ENCODE measurements at places on chromosomes 7 and 10. TPM values are rescaled to one million over a fixed set of nuclear protein-coding genes. Genes with fewer than 3 reads are reported as not detected.

Gene INTS15
- total RNA-seq = 11.3 TPM

Gene LLCFC1
- not detected for total RNA-seq

Gene PDK4
- total RNA-seq = 0.41 TPM

Gene HPS1
- total RNA-seq = 31.1 TPM

DNA sequence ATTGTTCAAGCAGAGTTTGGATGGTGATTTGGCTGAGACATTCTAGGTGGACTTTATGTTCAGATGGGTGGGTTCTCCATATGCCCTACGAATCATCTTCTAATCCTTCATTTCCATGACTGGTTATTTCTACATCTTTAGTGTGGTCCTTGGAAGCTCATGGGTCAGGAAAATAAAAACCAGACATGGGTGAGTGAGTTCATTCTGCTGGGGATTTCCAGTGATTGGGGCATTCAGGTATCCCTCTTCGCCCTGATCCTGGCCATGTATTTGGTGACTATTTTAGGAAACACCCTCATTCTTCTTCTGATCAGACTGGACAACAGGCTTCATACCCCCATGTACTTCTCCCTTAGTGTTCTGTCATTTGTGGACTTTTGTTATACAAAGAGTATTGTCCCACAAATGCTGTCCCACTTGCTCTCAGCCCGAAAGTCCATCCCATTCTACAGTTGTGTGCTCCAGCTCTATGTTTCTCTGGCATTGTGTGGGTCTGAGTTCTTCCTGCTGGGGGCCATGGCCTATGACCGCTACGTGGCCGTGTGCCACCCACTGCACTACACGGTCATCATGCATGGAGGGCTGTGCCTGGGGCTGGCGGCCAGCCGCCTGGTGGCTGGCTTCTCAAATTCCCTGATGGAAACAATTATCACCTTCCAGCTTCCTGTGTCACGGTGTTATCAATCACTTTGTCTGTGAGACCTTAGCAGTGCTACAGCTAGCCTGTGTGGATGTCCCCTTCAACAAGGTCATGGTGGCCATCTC lies 19.2 kb upstream of the OR6B1 start:
- no peak for DNase-seq

GRCh38 chr7:41698114-41698513 lies 4.8 kb downstream of the INHBA start:
- no peak for DNase-seq

DNA sequence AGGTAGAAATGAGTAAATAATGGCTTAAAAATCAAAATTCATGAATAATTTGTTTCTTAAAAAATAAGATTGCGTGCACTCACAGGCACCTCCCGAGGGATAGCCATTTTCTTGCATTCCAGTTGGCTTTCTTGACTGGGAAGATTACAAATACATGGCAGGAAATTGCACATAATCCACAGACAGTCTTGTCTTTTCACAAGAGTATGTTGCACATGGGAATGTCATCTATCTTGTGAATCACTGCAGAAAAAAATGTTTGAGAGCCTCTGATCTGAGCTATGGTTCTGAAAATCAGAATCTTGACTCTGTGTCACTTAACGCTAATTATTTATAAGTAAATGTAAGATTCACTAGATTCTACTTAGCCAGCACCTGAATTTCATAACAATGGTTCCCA lies 74.1 kb upstream of the PRKG1 start:
- no peak for DNase-seq

- DNase-seq = no peak
Measured at GRCh38 chr10:96261930-96262329, 9.4 kb downstream of the BLNK start.

GRCh38 chr10:5776881-5777197 lies 36.4 kb downstream of the GDI2 start:
- DNase-seq = no peak

DNA sequence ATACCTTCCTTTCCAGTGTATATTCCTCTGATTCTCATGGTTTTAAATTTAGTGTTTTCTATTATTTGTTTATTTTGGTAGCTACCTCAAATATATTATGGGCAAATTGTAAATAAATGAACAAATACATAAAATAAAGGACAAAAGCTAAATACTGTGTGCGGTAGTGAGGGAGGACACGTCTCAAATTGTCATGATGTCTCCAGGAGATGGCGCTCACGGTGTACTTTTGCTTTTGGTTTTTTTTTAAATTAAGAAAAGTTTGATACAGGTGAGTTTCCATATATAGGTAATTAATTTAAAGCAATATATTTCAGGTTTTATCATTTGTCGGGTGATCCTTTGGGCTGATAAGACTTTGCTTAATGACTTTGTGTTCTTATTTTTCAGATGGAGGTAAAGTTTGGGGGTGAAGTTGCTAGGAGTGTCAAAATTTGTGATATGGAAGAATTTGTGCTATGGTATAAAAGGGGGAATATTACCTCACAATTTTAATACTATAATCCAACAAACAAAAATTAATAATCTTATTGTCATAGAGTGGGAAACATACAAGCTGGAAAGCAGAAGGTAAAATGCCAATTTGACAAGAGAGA lies 68.4 kb upstream of the TMEM229A start:
- DNase-seq = no peak

GRCh38 chr7:25725451-25725850 lies 426.5 kb upstream of the NFE2L3 start:
- no peak for DNase-seq

GRCh38 chr10:67659497-67659896 lies 36.5 kb downstream of the CTNNA3 start:
- DNase-seq = no peak

DNA sequence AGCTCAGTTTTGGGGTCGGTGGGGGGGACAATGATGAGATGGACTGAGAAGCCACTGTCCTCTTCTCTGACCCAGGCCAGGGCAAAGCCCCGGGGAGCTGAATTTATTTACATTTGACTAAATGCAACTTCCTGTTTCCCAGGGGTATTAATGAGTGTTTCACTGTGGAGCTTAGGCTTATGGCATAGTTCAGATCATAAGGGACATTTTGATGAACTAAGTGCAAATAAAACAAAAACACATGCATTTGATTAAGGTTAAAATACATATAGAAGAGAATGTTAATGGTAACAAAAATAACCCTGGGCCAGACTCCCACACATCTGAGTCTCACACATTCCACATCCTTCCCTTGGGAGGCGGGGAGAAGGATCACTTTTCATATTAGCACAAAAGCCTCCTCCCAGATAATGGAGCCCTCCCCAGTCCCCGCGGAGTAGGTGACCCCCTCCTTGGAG lies 320.6 kb downstream of the FRMD4A start:
- no peak for DNase-seq

- no peak for DNase-seq
Measured at GRCh38 chr10:69634759-69635425, 4.8 kb downstream of the FAM241B start.

DNA sequence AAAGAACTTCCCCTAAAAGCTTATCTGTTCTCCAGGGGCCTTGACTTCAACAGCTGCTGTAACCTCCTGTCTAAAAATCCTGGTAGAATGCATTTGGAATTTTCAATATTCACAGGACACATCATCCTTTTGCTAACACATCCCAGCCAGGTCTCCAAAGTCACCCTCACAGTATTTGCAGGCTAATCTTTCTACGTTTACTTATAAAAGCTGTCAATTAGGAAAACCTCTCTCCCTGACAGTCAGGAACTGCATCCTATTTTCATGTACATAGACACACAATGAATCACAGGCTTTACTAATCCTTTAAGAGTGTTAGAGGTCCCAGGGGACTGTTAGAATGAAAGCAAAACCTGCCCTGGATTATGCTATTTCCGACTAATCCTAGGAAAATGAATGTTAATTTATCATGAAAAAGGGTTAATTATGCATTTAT lies 102.2 kb downstream of the GFRA1 start:
- DNase-seq = no peak
